ENCODE measurements at places on chromosomes 11 and 22. TPM values are rescaled to one million over a fixed set of nuclear protein-coding genes. Genes with fewer than 3 reads are reported as not detected.

Gene ARRB1
- total RNA-seq: 119 TPM

Gene SLC25A18
- total RNA-seq: 0.69 TPM

DNA sequence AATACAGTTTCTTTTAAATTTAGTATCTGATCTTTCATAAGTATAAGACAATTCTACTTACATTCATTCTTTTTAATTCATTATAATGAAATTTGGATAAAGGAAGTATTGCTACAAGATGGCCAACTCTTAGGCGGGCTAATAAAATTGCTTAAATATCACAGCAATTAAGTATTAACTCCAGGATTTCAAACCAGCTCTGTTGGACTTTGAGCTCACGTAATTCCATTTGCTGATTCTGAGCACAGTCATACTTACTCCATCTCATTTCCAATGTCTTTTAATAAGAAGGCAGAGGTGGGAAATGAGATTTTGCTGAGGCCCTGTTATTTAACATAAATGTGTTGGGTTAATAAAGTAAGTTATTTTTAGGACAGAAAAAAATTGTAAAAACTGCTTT lies 748.1 kb downstream of the KCNA4 start:
- DNase-seq: no peak

Gene HBG2
- total RNA-seq: 10.0 TPM

- no peak for DNase-seq
Observed at GRCh38 chr11:105468154-105468553, 141.7 kb upstream of the GRIA4 start.
